Lung (tissue), 17 donors: ENCODE measurements at places on chromosomes 7 and 10.

- no peak for DNase-seq
Measured at GRCh38 chr10:103695584-103696005, 159.8 kb downstream of the SH3PXD2A start.

- DNase-seq = no peak
Measured at GRCh38 chr7:18693816-18694215, 198.3 kb downstream of the HDAC9 start.

DNA sequence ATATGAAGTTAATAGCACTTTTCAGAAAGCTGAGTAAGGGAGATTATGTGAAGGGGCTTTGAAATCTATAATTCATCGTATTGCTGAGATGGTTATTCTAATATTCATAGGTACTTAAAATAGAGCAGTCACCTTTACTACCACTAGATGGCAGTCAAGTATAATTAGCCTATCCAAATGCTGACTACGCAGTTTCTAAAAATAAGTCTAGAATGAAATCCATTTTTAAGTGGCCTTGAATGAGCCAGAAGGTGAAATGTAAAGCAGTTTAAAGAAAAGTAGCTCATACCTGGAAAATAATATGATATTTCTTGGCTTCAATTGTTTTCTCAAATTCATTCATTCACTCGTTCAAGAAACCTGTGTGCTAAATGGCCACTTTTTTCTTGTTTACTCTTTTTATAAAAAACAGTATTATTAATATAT, 1277.1 kb downstream of the GATA3 start:
- DNase-seq = no peak

DNA sequence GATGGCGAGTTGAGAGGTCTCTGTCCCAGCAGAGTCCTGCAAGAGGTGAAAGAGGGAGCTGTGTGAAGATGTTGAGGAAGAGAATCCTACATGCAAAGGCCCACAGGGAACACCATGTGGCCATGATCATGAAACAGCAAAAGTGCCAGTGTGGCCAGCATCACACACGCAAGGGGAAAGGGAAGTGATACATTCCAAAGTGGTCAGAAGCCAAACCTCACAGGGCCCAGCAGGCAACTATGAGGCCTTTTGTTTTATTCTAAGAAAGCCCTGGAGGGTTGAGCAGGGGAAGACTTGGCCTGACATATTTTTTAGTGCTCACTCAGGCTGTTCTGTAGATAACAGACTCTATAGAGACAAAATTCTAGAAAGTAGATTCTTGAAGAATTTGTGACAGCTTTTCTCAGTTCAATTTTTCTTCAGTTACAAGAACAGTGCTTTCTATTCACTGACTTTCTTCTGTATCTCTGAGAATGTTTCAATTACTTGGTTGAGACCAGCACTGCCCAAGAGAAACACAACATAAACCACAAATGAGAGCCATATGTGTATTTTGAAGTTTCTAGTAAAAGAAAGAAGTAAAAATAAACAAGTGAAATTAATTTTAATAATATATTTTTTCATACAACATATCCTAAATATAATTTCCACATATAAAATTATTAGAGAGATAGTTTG, 82.3 kb downstream of the HTR7 start:
- DNase-seq = no peak
